Activated naive CD4-positive, alpha-beta T cell (primary cell): ENCODE measurements at places on chromosomes 6 and 20.

DNA sequence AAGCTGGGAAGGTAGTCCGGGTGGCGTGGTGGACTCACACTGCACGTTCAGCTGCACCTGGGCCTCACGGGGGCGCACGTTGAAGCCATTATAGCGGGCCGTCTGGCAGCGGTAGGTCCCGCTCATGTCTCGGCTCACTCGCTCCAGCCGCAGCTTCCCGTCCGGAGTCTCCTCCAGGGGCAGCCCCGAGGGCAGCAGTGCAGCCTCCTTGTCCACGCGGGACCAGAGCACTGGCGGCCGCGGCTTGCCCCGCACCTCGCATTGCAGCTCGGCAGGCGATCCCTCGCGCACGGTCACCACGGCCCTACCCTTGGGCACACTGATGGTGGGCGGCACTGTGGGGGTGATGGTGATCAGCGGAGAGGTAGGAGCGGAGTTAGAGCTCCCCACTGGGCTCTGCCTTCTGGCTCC is 47.6 kb downstream of the MDGA1 start:
- DNase-seq, result no peak

DNA sequence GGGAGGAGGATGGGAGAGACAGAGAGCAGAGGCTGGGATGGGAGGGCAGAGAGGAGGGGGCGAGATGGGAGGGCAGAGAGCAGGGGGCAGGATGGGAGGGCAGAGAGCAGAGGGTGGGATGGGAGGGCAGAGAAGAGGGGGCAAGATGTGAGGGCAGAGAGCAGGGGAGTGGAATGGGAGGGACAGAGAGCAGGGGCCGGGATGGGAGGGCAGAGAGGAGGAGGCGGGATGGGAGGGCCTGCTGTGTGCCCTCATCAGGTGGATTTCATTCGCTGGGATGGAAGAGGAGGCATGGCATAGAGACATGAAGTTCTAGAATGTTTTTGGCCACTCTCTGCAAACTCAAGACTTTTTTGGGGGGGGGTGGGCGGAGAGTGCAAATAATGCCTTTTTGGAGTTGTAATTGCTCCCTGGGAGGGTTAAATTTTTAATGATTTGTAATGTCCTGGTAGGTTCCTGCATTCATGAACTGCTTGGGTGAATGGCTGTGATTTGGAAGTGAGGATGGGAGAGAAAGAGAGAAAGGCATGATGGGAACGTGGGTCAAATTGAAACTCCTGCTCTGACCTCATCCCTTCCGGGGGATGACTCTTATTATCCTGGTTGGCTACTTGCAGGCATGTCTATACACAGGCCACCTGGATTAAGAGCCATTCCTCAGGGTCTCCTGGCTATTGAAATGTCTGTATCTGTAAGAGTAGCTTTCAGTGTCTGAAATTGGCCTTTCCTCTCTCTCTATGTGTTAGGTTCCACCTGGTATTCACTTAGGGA is 162.4 kb upstream of the AGPAT4 start:
- DNase-seq, result no peak

DNA sequence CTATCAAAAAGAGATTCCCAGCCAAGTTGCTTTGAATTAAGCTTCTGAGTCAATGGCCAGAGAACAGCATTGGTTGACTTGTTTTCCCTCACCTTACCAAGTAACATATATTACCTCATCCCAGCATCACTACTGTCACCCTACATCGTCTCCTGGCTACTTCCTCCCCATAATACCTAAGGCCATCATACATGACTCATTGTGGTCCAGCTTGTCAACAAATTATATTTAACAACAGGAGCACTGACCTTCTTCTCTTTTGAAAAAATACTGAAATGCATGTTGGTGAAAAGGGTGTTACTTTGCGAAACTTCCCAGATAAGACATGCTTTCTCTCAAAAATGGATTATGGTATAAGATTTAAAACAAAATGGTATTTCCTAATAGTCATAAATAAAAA is 106.9 kb downstream of the TBX18 start:
- DNase-seq, result no peak

GRCh38 chr6:145887969-145888368 is 73.4 kb upstream of the FBXO30 start:
- no peak for DNase-seq

DNA sequence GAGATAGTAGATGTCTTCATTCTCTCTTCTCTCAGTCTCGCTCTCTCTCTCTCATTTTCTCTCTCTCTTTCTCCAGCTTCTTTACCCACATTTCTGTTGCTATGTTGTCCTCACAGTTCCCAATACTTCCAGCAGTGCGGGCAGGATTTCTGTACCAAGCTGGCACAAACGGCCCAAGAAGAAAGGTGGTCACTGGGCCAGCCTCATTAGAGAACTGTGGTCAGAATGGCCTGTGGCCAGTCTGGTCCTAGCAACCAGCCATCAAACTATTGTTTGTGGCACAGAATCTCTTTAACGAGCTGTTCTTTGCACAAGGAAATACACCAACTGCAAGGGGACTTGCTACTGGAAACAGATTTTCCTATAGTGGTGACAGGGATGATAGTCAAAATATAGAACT is 81.3 kb downstream of the SEL1L2 start:
- no peak for DNase-seq

- DNase-seq, result peak; percentile 19
Measured at GRCh38 chr20:36645998-36646397, at the start of gene SLA2. SLA2 (minus strand) TSS chr20:36646196; CDS start chr20:36641335, 4,861 bp downstream.

DNA sequence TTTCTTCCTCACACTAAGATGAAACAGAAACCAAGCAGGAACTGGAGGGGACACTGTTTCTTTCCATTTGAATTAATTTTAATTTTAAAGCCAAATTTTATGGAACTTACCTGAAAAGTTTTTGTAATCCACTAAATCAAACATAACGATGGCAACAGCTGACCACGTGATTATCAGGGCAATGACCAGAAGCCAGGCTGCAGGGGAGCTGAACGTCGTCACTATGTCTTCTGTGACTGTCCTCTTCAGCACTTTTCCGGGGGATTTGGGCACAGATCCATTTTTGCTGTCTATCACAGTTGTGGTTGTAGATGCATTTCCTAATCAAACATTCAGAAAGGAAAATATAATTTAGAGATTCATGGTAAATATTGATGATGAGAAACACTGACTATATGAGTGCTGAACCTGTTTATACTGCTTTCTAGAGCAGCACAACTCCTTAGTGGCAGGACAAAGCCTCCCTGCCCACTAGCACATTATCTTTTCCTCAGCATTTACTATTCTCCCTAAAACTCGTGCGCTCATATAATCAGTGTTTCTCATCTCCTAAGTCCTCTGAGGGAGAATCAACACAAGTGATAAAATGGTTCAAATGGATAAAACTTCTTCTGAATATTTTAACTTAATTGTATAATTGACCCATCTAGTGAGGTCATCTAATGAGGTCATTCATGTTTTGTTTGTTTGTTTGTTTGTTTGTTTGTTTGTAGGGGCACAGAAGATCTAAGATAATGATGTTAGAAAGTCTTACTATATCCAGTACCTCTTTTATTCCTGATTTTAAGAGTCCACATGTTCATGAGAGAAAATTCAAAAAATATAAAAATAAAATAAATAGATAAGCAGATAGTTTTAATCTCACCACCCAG is 65.7 kb downstream of the TRDN start:
- no peak for DNase-seq

DNA sequence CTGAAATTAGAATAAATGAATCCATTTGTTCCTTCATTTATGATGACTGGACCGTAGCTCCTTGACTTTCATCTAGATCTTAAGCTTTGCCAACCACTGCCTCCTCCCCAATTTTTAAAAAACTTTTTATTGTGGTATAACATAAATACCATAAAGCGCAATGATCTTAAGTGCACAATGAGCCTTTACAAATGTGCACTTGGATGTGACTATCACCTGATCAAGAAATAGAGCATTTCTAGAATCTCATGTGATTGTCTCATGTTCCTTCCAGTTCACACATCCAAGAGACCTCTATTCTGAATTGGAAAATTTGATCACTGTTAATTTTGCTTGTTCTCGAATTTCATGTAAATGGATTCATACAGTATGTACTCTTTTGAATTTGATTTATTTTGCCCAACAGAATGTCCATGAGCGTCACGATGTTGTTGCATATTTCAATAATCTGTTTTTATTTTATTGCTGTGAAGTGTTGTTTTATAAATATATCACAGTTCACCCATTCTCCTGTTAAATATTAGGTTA is 442.2 kb downstream of the CDKAL1 start:
- DNase-seq, result no peak

DNA sequence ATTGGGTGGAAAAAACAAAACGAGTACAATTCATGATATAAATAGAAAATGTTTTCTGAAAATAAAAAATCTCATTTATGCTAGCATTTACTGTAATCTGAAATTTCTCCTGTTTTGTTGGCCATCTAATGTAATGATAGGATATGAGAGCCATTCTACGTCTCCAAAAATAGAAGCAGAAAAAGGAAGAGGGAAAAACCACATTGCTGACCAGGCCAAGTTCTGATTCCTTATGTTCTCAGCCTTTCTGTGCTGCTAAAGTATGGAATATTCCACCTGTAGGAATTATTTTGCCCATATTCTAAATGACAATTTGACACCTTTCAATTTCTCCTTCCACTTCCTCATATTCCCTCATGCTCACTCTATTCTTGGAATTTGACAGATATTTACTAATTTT is 110.2 kb downstream of the TBXT start:
- DNase-seq, result no peak

DNA sequence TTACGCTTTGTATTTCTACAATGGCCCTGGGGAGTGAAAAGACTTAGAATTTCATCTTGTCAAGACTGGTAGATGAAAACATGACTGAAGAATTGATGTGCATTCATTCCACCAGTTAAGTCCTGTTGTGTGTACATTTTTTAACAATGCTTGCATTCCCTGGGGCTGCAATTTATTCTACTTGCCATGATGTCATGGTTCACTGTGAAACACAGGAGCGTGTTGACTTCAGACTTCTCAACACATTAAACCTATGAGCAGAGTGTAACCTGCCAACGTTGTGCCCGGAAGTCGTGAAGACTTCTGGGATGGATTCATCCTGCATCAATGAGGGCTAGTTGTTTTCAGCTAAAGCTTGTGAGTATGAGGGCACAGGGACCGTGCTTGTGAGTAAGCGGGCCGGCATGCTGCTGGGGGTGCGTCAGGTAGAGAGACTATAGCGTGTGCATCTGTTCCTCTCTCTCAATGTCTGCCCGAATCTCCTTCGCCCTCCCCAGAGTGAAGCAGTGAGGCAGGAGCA is 26.3 kb upstream of the RIMS4 start:
- DNase-seq, result no peak

GRCh38 chr20:22581437-22582385 is 2.7 kb downstream of the FOXA2 start:
- no peak for DNase-seq

DNA sequence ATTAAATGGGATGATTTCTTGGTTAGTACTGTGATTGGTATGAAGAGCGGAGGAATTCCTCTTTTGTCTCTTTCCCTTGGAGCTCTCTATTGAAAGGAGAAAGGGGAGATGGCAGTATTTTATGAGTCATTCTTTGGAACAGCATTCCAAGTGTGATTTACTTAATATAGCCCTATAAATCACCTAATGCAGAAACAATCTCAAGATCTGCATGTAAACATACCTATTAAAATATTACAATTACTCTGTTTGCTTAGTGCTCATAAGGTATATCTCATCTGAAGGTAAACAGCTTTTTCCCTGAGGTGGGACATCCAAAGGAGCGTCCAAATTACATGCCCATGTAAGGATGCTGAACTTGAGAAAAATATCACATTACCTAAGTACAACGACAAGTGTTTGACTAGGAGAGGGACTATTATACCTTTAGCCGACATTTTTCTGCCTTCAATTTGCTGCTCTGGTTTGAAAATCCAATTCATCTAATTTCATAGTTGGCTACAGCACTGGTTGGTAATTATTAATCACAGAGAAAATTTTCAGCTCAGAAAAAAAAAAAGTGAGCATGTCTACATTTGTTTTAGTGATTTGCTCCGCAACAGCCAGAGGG is 229.0 kb downstream of the FOXC1 start:
- DNase-seq, result no peak

GRCh38 chr20:57372581-57373350 is 18.4 kb upstream of the RBM38 start:
- no peak for DNase-seq

- DNase-seq, result peak; percentile 9
Measured at GRCh38 chr6:41344876-41345275, 9.5 kb downstream of the NCR2 start.

DNA sequence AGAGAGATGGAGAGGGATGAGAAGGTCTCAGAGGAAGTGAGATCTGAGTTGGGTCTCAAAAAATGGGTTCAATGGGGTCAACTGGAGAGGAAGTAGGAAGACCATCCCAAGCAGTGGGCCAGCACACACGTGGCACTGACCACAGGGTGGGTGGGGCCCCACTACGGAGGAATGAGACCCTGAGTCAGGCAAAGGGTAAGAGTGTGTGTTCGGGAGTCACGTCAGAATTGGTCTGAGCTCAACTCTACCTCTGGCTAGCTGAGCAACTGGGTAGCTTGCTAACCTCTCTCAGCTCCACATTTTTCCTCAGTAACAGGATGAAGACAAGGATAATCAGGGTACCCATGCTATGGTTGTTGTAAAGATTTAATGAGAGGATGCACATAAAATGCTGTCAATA is 79.0 kb downstream of the TRERF1 start:
- no peak for DNase-seq

- DNase-seq, result no peak
Measured at GRCh38 chr6:108655806-108656651, 95.3 kb downstream of the FOXO3 start.

DNA sequence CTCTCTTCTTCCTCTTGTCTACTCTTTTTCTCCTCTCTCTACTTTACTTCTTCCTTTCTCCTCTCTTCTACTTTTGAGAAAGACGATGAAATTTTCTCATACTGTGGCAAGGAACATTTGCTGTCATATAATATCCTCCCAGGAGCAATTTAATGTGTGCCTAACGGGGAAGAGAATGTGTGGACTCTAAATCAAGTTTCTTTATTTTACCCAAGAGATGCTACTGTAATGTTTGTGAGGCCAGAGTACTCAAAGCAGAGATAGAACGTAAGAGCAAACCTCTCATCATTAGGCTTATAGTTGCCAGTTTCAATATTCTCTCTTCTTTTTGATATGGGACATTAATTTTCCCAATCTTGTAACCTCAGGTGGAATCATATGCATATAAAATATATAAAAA is 801.4 kb downstream of the BCKDHB start:
- DNase-seq, result no peak

DNA sequence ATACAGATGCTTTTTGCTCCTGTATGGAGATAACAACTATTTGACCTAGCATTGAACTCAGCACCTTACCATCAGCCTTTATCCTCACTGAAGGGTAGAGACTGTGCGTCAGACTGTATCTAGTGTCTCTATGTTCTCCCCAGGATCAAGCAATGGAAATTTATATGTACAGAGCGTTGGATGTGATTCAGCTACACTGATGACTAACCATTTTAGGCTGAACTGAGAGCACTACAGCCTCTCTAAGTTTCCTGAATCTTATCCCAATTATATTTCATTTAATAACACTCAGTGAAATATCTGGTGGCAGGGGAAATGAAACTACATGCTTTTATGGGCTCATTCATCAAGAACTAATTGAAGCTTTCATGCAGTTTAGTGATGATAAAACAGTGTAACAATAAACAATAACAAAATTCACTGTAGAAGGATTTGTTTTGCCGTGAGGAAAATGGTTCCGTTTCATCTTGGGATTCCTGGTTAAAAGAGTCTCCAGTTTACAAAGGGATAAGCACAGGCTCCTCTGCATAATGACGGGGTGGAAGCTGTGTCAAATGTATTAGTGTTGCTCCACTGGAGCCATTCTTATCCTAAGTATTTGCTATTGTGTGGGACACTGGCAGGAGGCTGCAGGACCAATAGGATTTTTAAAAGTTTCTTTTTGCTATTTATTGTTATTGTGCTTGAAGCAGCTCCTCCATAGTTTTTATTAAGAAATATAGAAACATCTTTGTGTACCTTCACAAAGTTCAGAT is 567.6 kb upstream of the MMS22L start:
- no peak for DNase-seq
